Right atrium auricular region (tissue), 2 donors: ENCODE measurements at places on chromosomes 5 and 9.

DNA sequence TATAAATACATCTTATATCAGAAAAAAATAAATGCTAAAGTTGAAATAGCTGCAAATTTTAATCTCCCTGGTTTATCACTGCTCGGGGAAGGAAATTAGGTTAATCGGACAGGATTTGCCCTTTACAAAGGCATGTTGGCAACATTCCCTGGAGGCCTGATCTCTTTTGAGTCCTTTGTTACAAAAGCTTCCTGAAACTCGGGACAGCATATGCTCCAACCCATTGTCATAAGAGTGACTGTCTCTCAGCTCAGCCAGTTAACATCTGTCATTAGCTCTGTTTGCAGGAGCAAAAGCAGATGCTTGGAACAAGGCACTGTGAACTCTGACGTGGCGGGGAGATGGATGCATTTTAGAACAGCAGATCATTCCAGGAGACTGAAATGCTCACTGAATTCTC is 80.6 kb downstream of the MYO10 start:
- no peak for DNase-seq

- no peak for DNase-seq
These were observed 100.3 kb downstream of the GCNT1 start for GRCh38 chr9:76559286-76559685.

- no peak for DNase-seq
These were observed 213.4 kb upstream of the ELL2 start for GRCh38 chr5:96175090-96175489.

GRCh38 chr9:97813072-97813471 is 40.0 kb upstream of the FOXE1 start:
- DNase-seq: no peak

- DNase-seq: peak; percentile 77
These were observed 250.2 kb upstream of the DMRT1 start for GRCh38 chr9:591292-591691.

- no peak for DNase-seq
These were observed 266.4 kb upstream of the ANKRD55 start for GRCh38 chr5:56499491-56499890.

GRCh38 chr9:17018540-17019196 is 116.2 kb upstream of the CNTLN start:
- no peak for DNase-seq

DNA sequence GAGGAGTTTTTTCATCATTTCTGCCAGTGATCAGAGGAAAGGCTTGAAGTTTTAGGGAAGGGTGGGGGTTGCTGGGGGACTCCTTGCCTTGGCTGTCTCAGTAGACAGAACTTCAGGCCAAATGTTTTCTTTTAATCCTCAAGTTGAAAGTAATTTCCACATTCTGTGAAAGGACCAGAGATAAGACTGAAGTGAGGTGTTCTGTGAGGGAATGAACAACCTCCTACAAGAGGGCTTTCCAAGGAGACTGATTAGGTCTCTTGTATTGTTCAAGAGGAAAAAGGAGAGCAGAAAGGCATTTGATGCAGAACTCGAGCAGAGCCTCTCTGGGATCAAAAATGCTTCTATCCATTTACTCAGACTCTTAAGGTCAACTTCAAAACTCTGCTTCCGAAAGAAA is 282.1 kb upstream of the ATP10B start:
- DNase-seq: no peak

GRCh38 chr9:114430457-114430856 is 42.7 kb upstream of the AKNA start:
- DNase-seq: no peak

DNA sequence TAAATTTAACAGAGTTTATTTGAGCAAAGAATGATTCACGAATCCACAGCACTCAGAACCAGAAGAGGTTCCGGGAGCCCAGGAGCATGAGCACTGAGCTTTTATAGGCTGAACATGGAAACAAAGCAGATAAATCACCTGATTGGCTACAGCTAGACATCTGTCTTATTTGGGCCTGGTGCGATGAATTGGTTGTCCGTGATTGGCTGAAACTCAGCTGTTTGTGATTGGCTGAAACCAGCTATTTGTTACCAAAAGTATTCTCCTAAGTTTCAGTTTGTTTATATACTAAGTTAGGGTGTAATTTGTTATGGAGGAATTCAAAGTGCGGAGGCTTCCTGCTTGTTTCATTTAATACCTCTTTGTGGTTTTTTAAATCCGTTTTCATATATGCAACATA is 15.8 kb upstream of the LCP2 start:
- no peak for DNase-seq

DNA sequence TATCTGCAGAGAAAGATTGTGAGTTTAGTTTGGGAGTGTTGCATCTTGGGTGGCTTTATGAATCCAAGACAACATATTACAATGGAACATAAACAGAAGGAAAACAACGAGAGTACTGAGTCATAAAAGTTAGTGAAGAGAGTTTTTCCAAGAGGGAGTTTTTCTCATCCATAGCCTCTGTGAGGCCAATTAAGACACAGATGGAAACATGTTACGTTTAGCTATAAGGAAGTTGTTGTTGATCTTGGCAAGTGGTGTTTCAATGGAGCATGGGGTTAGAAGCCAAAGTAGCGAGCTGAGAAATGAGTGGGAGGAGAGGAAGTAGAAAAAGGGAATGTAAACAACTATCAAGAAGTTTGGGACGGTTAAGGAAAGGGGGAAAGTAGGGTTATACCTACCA is 53.3 kb upstream of the SPATA31D4 start:
- no peak for DNase-seq

GRCh38 chr5:177405805-177406204 is 3.6 kb downstream of the F12 start:
- DNase-seq: peak; percentile 62

- no peak for DNase-seq
These were observed 1.3 kb downstream of the RANBP3L start for GRCh38 chr5:36300191-36300926.

- DNase-seq: no peak
These were observed 18.3 kb upstream of the MLLT3 start for GRCh38 chr9:20640331-20641187.

- no peak for DNase-seq
These were observed 31.5 kb upstream of the MVB12B start for GRCh38 chr9:126295082-126295477.

- no peak for DNase-seq
These were observed 36.2 kb downstream of the TNFSF8 start for GRCh38 chr9:114894206-114894605.

DNA sequence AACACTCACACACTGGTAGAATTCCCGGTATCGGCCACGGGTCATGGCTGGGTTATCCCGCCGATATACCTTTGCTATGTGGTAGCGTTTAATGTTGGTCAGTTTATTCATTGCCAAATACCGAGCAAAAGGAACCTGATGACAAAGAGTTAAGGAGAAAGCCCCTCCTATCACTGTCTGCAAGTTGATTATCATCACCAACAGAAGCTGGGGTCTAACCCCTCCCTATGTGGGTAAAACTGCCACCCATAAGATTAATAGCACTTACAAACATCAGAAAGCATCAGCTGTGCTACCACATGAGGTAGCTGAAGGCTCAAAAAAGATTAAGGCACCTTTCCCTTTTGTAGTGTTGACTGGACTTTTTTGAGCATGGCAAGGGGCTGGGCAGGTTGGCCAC is 5.6 kb upstream of the DND1 start:
- no peak for DNase-seq

- no peak for DNase-seq
These were observed 359.9 kb downstream of the ICE1 start for GRCh38 chr5:5782402-5782801.

- DNase-seq: no peak
These were observed 204.1 kb downstream of the MEF2C start for GRCh38 chr5:88678770-88679381.

DNA sequence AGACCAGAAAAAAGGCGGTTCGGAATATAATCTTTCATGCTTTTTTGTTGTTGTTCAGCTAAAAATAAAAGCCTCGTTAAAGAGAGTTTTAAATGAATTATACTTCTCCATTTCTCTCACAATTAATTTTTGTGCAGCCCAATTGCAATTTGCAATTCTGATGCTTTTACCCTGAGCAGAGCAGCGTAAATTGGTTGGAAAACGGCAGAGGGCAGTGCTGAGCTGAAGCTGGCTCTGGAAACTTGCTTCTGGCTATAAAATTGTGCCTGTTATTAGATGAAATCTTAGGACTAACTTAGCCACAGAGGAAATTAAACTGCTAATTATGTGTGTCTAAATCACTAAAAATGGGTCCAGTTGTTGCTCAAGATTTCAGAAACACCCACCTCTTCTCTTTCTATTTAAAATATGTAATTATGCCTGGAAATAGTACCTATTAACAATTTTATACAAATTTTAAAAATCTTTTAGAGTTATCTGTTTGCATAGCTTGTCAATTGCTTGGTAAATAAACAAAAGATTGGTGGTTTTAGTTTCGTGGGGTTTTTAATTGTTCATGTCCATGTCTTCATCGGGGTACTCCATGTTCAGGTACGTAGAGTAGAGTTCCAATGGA is 441.8 kb upstream of the TLE4 start:
- no peak for DNase-seq

DNA sequence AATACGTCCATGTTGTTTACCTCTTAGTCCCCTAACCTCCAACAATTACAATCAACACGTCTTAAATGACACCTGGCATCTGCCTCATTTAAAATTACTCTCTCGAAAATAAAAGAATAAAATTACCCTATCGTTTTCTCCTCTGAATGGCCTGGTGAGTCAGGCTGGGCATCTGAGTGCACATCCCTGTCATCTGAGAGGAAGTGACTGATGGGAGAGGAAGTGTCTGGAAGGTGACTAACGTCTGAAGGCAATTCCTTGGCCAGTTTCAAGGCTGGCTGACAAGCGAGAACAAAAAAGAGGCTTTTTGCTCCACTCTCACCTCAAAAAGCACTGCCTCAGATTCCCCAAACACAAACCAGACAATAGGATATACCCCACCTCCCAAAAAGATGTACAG is 57.7 kb downstream of the MAPKAP1 start:
- DNase-seq: no peak

DNA sequence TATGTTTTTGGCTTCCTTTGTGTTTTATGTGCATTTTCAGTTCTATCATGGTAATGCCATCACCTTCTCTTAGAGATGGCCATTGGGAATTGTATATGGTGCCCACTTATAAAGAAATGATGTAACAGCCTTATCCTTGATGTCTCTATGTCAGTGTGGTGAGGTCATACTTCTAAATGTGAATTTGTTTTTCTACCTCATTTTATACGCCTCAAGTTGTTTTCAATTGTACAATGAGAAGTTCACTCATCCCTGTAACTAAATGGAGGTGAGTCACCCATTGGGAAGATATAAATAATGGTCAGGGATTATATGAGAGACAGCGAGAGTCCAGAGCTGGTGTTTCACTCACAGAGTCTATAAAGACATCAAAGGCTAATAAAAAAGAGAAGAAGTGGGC is 402.4 kb downstream of the AGTPBP1 start:
- DNase-seq: no peak

GRCh38 chr9:131142160-131142559 is 16.8 kb downstream of the NUP214 start:
- no peak for DNase-seq

GRCh38 chr5:33203931-33204330 is 236.8 kb upstream of the TARS1 start:
- no peak for DNase-seq

DNA sequence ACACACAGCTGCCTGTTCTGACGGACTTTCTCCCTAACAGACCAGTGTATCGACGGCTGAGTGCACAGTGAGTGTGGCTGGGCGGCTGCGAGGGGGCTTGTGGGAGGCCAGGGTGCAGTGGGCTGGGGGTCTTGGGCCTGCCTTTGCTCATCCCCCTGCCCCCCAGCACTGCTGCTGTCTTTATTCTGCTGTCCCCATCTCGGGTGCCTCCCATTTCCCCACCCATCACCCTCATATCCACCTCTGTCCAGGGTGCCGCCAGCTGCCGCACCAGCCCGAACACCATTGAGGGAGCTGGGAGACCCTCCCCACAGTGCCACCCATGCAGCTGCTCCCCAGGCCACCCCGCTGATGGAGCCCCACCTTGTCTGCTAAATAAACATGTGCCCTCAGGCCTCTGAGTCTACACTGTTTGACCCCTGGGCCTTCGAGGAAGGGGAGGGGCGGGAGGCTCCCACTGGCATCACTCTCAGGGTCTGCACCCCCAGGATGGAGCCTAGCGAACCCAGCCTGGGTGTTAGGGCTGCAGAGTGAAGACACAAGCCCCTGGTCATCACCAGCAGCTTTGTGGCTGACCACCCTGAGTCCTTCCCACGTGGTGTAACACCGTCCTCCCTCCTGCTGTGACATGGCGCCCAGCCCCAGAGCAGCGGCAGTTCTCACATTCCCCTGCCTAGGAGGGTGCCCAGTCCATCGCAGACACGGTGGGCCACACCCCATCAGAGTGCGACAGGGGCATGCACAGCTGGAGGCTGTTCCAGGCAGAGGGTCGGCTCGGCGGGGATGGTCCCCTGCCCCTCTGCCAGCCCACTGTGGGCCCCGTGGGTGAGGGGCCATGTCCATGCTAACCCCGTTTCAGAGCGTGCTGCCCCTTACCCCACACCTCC is 4.0 kb downstream of the LCN2 start:
- DNase-seq: no peak

- DNase-seq: peak; percentile 64
These were observed 33.5 kb upstream of the EBF1 start for GRCh38 chr5:159133041-159133741.

- no peak for DNase-seq
These were observed 60.8 kb upstream of the RNU6ATAC start for GRCh38 chr9:134225186-134225585.

DNA sequence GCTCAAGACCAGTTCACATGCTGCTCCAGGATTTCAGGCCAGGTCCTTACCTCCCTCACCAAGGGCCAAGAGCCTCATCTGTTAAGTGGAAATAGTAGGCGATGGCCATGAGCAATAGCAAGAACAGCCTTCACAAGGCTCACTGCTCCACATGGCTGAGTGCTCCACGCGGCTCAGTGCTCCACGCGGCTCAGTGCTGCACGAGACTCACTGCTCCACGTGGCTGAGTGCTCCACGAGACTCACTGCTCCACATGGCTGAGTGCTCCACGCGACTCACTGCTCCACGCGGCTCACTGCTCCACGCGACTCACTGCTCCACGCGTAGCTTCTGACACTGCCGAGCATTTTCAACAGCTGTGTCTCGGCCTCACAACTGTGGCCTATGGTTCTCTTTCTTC is 36.4 kb upstream of the ADAMTS2 start:
- DNase-seq: no peak

- DNase-seq: no peak
These were observed 126.4 kb downstream of the LRRC70 start for GRCh38 chr5:62705022-62705421.

DNA sequence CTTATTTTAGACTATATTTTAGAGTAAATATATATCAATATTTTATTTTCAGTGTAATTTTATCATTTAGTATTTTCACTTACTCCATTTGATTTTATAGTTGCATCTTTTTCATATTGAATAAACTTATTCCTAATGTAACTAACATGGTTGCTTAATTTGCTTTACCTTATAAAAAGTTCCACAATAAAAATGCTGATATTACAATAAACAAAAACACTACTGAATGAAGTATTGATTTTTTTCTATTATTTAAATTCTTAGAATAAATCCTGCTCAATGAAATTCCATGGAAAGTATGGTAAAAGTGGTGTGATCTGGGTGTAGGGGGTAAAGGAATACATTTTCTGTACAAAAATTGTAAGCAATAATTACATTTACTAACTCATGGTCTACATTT is 2074.9 kb upstream of the C9orf72 start:
- no peak for DNase-seq

GRCh38 chr5:44727100-44727499 is 81.6 kb upstream of the MRPS30 start:
- DNase-seq: no peak
